ENCODE measurements at places on chromosomes 2 and 18. TPM values are rescaled to one million over a fixed set of nuclear protein-coding genes. Genes with fewer than 3 reads are reported as not detected.

ALPP gene
- not detected for total RNA-seq

MC2R gene
- not detected for total RNA-seq

SATB2 gene
- total RNA-seq, result 6.7 TPM

RIF1 gene
- 30.4 TPM for total RNA-seq

DNA sequence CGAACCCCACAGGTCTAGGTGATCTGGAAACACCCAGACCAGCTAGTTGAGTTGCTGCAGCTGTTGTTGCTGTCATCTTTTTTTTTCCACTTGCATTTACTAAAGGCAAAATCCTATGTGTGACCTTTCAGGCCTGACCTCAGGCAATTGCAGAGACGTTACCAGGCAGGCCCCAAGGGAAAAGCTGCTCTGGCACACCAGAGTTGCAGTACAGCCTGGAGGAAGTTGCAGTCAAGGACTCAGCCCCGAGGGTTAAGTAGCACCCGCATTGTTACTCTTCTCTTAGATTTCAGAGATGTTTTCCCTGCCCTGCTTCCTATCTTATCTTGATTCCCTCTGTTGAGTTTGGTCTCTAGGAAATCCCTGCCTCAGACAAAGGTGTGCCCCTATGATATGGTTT, 45.2 kb upstream of the SMAD2 start:
- H3K4me3 ChIP-seq, result no peak overlapping the region
- ATAC-seq, result no peak
- no peaks in the 10 kb centered on the region for H3K27me3 ChIP-seq
- H3K27ac ChIP-seq, result no peak overlapping the region
- H3K4me1 ChIP-seq, result no peaks in the 10 kb centered on the region

DNA sequence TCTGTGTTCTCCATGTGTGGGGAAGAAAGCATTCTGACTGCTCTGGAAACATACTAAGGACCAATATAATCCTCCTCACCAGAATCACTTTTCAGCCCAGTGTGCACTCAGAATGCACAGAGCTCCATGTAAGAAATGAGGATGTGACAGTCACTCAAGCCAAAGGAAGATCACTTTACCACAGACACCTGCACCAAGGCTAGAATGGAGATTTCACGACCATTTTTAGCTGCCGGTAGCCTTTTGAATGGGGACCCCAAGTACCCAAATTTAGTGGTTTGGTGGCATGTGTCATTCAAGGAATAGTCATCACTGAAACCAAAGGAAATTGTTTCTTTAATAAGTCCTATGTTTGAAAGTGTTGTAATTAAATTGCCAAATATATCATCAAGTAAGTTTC, 613.2 kb upstream of the ACVR2A start:
- H3K27me3 ChIP-seq, result no peaks in the 10 kb centered on the region
- H3K36me3 ChIP-seq, result no peaks in the 10 kb centered on the region
- H3K4me1 ChIP-seq, result no peaks in the 10 kb centered on the region
- no peak overlapping the region for H3K4me3 ChIP-seq

TBC1D8 gene
- 45.5 TPM for total RNA-seq

- H3K27me3 ChIP-seq, result no peaks in the 10 kb centered on the region
- H3K4me3 ChIP-seq, result no peak overlapping the region
- H3K27ac ChIP-seq, result no peak overlapping the region
- no peaks in the 10 kb centered on the region for H3K4me1 ChIP-seq
- no peaks in the 10 kb centered on the region for H3K36me3 ChIP-seq
- ATAC-seq, result no peak
Observed at GRCh38 chr2:158460632-158461297, 4.0 kb downstream of the PKP4 start.

LRRC30 gene
- total RNA-seq, result not detected

SCN2A gene
- total RNA-seq, result 0.12 TPM

DNA sequence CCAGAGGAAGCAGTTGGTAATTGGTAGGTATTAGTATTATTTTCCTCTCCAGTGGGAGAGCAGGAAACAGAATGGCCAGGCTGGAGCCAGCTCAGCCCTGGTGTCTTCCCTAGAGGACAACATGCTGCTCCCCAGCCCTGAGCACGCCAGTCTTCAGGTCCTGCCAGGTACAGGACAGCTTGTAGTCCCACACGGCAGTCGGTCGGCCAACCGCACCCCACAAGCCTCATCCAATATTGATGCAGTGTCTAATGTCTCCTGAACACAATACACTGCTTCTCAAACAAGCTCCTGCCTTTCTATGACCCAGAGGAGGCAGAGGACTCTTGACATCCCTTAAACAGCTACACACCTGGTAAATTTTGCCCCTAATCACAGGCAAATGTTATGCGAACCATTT, 71.0 kb upstream of the PPP1CB start:
- H3K27ac ChIP-seq, result no peak overlapping the region
- no peak overlapping the region for H3K4me3 ChIP-seq
- ATAC-seq, result no peak
- no peaks in the 10 kb centered on the region for H3K36me3 ChIP-seq

DNA sequence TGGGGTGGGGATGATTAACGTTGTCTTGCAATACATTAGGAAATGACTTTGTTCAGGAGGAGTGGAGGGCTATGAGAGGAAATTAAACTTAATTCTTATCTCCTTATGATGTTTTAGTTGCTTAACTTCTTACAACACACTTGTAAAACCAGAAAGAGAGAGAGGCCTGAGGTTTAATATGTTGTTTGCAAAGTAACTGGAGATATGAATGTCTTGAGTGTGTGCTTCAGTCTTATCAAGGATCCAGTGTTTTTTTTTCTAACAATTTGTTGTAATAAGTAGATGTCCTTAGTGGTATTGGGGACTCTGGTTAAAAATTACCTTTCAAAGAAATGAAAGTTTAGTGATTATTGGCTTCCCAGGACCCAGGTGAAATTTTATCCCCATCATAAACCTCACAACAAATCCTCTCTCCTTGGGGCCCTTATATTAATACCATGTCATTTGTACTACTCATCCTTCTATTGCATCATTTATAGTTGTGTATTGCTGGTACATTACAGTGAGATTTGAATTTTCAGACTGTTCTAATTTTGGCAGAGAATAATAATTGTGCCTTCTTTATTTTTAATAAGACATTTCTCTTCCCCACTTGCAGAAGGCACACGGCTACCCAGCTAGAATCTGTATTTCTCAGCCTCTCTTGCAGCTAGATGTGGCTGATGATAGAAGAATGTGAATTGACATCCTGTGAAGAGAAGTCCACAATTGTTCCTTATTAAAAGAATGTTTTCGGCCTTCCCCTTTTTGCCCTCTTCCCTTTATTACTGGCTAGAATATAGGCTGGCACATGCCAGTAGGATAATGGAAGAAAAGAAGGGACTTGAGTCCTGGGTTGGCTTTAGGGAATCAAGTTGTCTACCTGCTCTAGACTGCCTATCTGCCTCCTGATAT, 91.9 kb upstream of the CXCR4 start:
- no peak overlapping the region for H3K4me3 ChIP-seq
- H3K4me1 ChIP-seq, result no peaks in the 10 kb centered on the region
- H3K36me3 ChIP-seq, result no peaks in the 10 kb centered on the region
- ATAC-seq, result no peak
- no peaks in the 10 kb centered on the region for H3K27me3 ChIP-seq

KIAA2012 gene
- not detected for total RNA-seq

- no peak overlapping the region for H3K4me3 ChIP-seq
- H3K27ac ChIP-seq, result no peak overlapping the region
- H3K36me3 ChIP-seq, result no peaks in the 10 kb centered on the region
- H3K4me1 ChIP-seq, result no peaks in the 10 kb centered on the region
- ATAC-seq, result no peak
Observed at GRCh38 chr2:182110347-182110746, 124.7 kb downstream of the PPP1R1C start.

GRCh38 chr2:58800881-58801280, 559.8 kb upstream of the FANCL start:
- no peak for ATAC-seq
- no peaks in the 10 kb centered on the region for H3K36me3 ChIP-seq
- H3K4me3 ChIP-seq, result no peak overlapping the region
- H3K27ac ChIP-seq, result no peak overlapping the region
- H3K4me1 ChIP-seq, result no peaks in the 10 kb centered on the region
- H3K27me3 ChIP-seq, result peaks cover 17% of the 10 kb centered on the region

DNA sequence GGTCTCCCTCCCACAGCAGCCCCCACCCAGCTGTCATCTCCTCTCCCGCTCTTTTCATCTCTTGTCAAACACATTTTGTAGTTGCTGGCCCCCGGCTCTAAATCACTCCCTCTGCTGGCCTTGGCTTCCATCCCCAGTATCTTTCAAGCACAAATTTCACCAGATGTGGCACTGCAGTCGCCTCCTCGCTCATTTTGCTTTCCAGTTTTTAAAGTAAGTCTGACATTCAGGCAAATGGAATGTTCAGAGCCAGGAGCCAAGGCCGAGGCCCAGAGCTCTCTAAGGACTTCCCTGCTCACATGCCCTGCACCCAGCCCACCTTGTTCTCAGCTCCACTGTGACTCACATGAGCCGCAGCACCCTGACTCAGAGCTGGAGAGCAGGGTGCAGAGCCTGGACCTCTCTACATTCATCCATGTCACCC, 158.4 kb downstream of the GALNT14 start:
- no peaks in the 10 kb centered on the region for H3K27me3 ChIP-seq
- H3K36me3 ChIP-seq, result no peaks in the 10 kb centered on the region
- no peak overlapping the region for H3K27ac ChIP-seq
- ATAC-seq, result peak; percentile 60
- peaks cover 10% of the 10 kb centered on the region for H3K4me1 ChIP-seq
- H3K4me3 ChIP-seq, result no peak overlapping the region

DNA sequence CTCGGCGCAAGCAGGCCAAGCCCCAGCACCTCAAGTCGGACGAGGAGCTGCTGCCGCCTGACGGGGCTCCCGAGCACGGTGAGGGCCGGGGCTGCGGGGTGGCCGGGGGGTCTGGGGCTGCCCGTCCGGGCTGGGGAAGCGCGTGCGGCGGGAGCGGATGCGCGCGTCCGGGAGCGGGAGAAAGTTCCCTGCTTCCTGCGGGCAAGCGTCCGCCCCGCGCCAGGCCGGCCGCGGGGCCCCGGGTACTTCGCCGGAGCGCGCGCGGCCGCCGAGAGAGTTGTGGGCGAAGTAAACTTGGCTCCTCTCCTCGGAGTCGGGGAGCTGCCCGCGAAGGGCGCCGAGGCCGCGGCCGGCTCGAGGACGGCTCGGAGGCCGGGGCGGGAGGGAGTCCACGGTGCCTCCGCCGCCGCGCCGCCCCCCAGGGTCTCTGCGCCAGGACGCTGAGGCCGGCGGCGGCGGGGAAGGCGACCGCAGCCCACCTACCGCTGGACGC, 707 bp downstream of the SALL3 start:
- no peaks in the 10 kb centered on the region for H3K36me3 ChIP-seq
- peaks cover 97% of the 10 kb centered on the region for H3K27me3 ChIP-seq
- no peak overlapping the region for H3K27ac ChIP-seq
- peaks cover 10% of the 10 kb centered on the region for H3K4me1 ChIP-seq

- no peaks in the 10 kb centered on the region for H3K4me1 ChIP-seq
- ATAC-seq, result no peak
- H3K27me3 ChIP-seq, result peaks cover 6% of the 10 kb centered on the region
- no peak overlapping the region for H3K4me3 ChIP-seq
- H3K36me3 ChIP-seq, result no peaks in the 10 kb centered on the region
Observed at GRCh38 chr2:56197816-56198215, 14.0 kb downstream of the CCDC85A start.

COL5A2 gene
- 94.6 TPM for total RNA-seq

DNA sequence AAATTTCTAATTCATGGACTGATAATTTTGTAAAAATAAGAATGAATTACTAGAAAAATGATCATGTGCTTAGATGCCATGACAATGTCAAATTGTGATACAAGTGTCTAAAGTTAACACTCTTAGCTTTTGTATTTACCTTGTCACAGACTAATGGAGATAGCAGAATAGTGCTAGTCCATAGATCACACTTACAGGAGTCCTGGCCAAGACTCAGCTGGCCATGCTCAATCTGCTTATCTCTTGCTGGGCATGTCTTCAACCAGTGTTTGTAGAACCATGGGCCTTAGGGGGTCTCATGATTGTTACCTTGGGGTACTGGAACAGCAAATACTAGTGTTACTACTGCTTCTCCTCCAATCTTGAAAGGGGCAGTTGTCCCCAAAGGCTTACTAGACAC, 44.0 kb downstream of the TET3 start:
- peaks cover 28% of the 10 kb centered on the region for H3K4me1 ChIP-seq
- no peak for ATAC-seq
- H3K27me3 ChIP-seq, result no peaks in the 10 kb centered on the region
- H3K4me3 ChIP-seq, result no peak overlapping the region
- H3K27ac ChIP-seq, result no peak overlapping the region
- H3K36me3 ChIP-seq, result no peaks in the 10 kb centered on the region

DNA sequence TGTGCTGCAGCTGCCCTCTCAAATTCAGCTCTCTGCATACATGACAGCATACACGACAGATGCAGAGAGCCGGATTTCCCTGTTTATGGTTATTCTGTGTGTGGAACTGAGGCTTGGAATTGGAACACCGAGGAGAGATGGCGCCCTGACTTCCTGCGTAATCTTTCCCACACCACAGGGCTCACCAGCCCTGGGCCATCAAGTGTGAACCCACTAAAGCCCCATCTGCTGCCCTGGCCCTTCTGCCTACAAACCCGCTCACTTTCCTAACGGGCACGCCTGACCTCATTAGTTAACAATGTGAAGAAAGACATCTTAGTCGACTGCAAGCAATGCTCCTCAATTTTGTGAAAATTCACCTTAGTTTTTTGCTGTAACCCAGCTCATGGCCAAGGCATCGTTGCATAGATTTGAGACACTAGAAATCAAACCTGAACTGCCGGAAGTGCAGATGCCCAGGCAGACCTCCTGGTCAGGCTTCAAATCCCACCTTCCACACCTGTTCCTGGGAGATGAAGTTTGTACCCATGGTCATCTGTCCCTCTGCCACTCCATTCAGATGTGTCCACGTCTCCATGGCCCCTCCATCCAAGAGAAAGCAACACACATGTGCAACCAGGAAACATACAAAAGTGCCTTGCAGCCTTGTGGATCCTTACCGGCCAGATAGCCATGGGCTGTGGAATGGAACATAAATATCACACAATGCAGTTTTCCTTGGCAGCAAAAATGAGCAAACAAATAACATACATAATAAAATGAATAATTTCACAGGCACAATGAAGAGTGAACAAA, 5.0 kb upstream of the CIDEA start:
- H3K4me1 ChIP-seq, result no peaks in the 10 kb centered on the region
- H3K27me3 ChIP-seq, result peaks cover 76% of the 10 kb centered on the region
- no peak for ATAC-seq
- H3K36me3 ChIP-seq, result no peaks in the 10 kb centered on the region
- no peak overlapping the region for H3K4me3 ChIP-seq
- H3K27ac ChIP-seq, result no peak overlapping the region

GRCh38 chr2:237304763-237305514, 109.0 kb downstream of the COL6A3 start:
- H3K27ac ChIP-seq, result peak overlapping the region; percentile 53
- no peak overlapping the region for H3K4me3 ChIP-seq
- no peaks in the 10 kb centered on the region for H3K36me3 ChIP-seq
- ATAC-seq, result peak; percentile 48

GRCh38 chr18:31104444-31104843, 2.2 kb upstream of the DSC2 start:
- H3K4me1 ChIP-seq, result peaks cover 17% of the 10 kb centered on the region
- H3K27ac ChIP-seq, result no peak overlapping the region
- no peaks in the 10 kb centered on the region for H3K36me3 ChIP-seq
- H3K4me3 ChIP-seq, result no peak overlapping the region

GRCh38 chr18:42614619-42615293, 500.7 kb downstream of the RIT2 start:
- no peaks in the 10 kb centered on the region for H3K36me3 ChIP-seq
- ATAC-seq, result peak; percentile 66
- H3K4me3 ChIP-seq, result no peak overlapping the region
- H3K27me3 ChIP-seq, result no peaks in the 10 kb centered on the region
- H3K27ac ChIP-seq, result no peak overlapping the region
- H3K4me1 ChIP-seq, result no peaks in the 10 kb centered on the region

GRCh38 chr2:75256485-75256884, 57.2 kb upstream of the TACR1 start:
- no peak overlapping the region for H3K4me3 ChIP-seq
- H3K27ac ChIP-seq, result no peak overlapping the region
- no peak for ATAC-seq
- no peaks in the 10 kb centered on the region for H3K4me1 ChIP-seq
- H3K27me3 ChIP-seq, result no peaks in the 10 kb centered on the region
- no peaks in the 10 kb centered on the region for H3K36me3 ChIP-seq

REG3A gene
- not detected for total RNA-seq
